Germinal center (tissue), 1 donor: ENCODE measurements at places on chromosomes 1 and 21.

- no peak for DNase-seq
These were observed 123.9 kb upstream of the GRIK3 start for GRCh38 chr1:37158113-37158749.

GRCh38 chr1:199580300-199580699, 447.2 kb upstream of the NR5A2 start:
- DNase-seq = no peak

GRCh38 chr21:36859744-36860501, 106.5 kb downstream of the HLCS start:
- peak; percentile 51 for DNase-seq

DNA sequence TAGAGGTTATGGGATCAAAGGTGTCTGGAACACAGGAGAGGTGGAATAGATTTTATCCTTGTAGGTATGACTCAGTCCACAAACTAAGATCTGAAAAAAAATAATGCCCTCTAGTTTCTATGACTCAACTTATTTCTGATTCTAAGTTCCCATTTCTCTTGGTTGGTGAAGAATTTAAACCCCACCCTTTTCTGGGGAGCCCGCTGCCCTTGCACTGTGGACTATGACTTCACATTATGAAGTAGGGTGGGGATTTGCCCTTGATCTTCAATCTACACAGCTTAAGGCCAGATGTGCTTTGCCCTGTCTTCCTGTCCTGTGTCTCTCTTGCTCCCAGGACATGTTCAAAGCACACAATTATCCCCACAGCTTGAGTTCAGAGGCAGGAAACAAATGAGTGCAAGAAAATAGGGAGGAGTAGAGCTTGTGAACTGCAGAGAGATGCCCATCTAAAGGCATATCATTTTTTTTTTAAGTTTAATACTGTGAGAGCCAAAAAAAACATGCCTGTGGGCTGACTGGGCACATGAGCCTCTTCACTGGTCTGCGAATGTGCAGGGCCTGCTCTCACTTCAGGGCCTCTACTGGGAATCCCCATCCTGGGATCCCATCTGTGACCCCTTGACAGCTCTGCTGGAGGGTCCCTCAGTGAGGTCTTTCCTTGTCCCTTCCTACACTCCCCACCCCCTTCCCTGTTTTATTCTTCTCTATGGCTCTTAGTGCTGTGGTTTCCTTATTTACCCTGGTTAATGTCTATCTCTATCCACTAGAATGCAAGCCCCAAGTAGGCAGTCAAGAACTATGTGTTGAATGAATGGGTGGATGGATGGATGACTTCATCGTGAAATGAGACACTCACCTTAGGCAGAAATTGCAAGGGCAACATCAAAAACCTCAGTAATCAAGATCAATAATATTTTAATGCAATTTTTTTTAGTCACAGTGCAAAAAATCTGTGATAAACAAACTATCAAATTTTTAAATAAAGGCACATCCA, 61.5 kb downstream of the CD58 start:
- DNase-seq = no peak

GRCh38 chr1:12229386-12229834, 420 bp upstream of the VPS13D start:
- DNase-seq = no peak

DNA sequence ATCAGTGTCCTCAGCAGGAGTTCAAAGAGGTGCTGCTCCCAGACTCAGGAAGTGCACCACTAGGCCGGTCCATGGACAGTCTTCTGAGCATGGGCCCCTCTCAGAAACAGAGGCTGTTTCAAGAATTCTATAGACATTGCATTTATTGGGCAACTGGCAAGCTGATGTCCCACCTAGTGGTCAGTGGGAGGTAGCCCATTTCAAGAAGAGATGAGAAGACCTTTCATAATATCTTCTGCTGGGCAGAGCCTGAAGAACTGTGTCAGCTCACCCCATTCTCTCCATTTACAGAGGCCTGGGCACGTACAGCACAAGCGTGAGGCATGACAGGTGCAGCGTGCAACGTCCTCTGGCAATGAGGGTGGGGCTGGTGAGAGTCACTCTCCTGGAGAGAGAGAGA, 216.0 kb downstream of the DYRK1A start:
- DNase-seq = no peak

- DNase-seq = no peak
These were observed 24.7 kb upstream of the BECN2 start for GRCh38 chr1:241932845-241933244.

DNA sequence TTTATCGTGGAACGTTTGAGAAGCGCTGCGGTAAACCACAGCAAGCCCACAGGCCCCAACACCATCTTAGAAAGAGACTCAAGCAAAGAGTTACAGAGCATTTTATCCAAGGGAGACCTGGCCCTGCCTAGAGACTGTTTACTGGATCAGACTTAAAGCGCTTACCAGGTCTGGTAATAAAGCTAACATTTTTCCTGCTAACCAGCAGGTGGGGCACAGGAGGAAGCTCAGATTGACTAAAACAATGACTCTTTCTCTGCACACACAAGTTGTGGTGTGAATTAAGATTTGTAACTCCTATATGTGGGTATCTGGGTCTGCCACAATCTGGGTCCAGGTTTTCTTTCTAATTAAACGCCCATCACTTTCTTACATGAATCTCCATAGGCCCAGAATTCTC, 136.5 kb upstream of the ETS2 start:
- DNase-seq = no peak

GRCh38 chr1:71780681-71781080, 501.7 kb downstream of the NEGR1 start:
- DNase-seq = no peak

GRCh38 chr1:64680599-64680998, 64.3 kb upstream of the RAVER2 start:
- DNase-seq = no peak

- DNase-seq = no peak
These were observed 55.3 kb upstream of the HNRNPU start for GRCh38 chr1:244919320-244920282.

GRCh38 chr1:243568793-243569192, 281.2 kb downstream of the AKT3 start:
- DNase-seq = no peak

DNA sequence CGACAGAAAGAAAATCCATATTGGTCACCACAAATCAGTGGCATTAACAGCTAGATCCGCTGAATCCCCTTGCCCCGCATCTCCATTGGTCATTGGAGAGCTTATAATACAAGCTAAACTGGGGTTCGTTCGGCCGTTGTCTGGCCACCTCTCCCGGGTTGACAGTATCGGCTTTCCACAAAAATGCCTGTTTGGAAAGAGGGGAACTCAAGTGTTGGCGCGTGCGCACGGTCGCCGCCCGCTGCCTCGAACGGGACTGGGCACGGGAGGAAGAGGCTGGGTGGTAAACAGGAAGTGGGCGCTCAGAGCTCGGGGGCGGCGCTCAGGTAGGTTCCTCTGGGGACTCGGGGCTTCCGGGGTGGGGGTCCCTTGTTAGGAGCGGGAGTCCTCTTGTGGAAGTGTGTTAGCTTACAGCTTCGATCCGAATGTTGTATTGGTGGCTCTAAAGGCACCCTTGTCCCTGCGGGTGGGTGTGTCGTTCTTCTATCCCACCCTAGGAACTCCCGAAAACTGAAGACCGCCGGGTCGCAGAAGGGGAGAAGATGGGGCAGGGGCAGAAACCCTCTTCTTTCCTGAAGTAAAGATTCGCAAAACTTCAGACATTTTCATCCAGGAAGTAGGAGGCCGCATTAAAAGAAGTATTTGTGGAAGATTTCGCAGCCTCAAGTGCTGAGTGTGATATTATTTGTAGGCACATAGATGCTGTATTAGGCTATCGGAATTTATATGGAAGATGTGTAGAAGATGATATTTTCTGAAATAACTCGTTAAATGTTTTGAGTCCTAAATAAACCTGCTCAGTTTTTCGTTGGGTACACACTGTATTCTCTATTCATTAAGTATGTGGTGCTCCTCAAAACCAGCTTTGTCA, 962 bp downstream of the BROX start:
- DNase-seq = peak; percentile 92

- no peak for DNase-seq
These were observed 15.2 kb upstream of the IGSF3 start for GRCh38 chr1:116682641-116683221.

DNA sequence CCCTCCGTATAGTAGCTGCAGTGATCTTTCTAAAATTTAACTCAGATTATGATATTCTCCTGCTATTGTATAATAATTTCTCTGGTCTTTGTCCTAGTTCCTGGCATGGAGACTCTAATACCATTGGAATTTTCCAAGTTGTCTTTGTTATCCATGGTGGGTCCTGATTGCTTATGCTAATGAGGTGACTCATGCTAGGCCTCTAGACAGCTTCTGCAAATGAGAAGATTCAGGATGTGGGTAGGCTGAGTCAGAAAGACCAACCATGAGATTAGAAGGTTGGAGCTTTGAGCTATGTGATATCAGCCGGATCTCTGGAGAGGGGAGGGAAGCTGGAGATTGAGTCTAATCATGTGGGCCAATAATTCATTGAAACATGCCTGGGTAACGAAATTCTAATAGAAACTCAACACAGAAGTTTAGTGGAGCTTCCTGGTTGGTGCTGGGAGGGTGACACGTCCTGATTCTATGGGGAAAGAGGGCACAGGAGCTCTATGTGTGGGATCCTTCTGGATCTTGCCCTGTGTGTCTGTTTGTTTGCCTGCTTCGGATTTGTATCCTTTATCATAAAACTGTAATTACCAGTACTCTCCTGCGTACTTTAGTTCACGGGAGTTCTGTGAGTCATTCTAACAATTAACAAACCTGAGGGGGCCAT, 73.2 kb upstream of the CNIH3 start:
- DNase-seq = no peak

GRCh38 chr1:221708076-221708571, 33.8 kb downstream of the DUSP10 start:
- peak; percentile 11 for DNase-seq

GRCh38 chr1:244106837-244107493, 55.9 kb downstream of the ZBTB18 start:
- no peak for DNase-seq

- no peak for DNase-seq
These were observed 85.7 kb downstream of the NRDC start for GRCh38 chr1:51792864-51793263.

DNA sequence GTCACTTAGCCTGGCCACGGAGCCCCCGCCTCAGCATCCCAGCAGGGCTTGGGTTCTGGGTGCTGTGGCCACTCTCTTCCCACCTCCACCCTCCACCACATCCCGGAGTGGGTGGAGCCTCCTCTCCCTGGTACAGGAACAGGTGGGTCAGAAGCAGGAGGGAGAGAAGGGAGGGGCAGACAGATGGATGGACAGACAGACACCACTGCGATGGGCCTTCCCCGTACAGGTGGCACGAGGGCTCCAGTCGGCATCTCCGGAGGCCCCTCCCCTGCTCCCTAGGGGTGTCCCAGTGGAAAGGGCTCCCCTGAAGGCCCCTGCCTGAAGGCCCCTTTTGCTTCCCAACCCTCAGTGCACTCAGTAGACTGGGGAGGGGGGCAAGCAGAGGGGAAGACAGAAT, 96.9 kb upstream of the TARDBP start:
- no peak for DNase-seq
